Nephron progenitor cell (in vitro differentiated cells): ENCODE measurements at places on chromosomes 1 and 21.

GRCh38 chr1:66291531-66291864 is 242.5 kb upstream of the SGIP1 start:
- peaks cover 7% of the 10 kb centered on the region for H3K27me3 ChIP-seq
- H3K27ac ChIP-seq: no peak overlapping the region
- H3K4me1 ChIP-seq: peaks cover 5% of the 10 kb centered on the region
- H3K36me3 ChIP-seq: no peaks in the 10 kb centered on the region

- peak; percentile 54 for DNase-seq
- H3K4me1 ChIP-seq: peaks cover 7% of the 10 kb centered on the region
- H3K36me3 ChIP-seq: no peaks in the 10 kb centered on the region
- no peak overlapping the region for H3K27ac ChIP-seq
- H3K4me3 ChIP-seq: no peak overlapping the region
- peaks cover 37% of the 10 kb centered on the region for H3K27me3 ChIP-seq
Observed at GRCh38 chr1:34460193-34460592, 283.5 kb downstream of the C1orf94 start.

DNA sequence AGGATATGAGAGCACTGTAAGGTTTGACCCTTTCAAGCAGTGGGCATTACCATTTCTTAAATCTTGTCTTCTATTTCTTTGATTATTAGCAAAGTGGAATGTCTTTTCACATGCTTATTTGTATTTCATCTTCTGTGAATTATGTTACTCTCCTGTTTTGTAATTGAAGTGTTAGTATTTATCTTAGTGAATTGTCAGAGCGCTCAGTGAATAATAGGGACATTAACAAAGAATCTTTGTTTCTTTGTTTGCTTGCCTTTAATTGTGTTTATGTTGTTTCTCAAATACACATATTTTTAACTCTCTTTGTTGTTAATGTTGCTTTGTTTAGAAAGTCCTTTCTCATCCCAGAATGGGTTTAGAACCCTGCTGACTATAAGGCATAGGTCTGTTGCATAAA is 259.3 kb downstream of the RRAGC start:
- no peak overlapping the region for H3K27ac ChIP-seq
- DNase-seq: no peak
- peaks cover 51% of the 10 kb centered on the region for H3K27me3 ChIP-seq

GRCh38 chr1:116359060-116359830 is 13.8 kb upstream of the ATP1A1 start:
- no peaks in the 10 kb centered on the region for H3K36me3 ChIP-seq
- no peak overlapping the region for H3K4me3 ChIP-seq
- H3K27ac ChIP-seq: no peak overlapping the region
- H3K27me3 ChIP-seq: peaks cover 5% of the 10 kb centered on the region
- DNase-seq: no peak
- H3K4me1 ChIP-seq: no peaks in the 10 kb centered on the region

- no peak for DNase-seq
- H3K4me3 ChIP-seq: peak overlapping the region; percentile 79
- H3K27me3 ChIP-seq: peaks cover 74% of the 10 kb centered on the region
- peaks cover 5% of the 10 kb centered on the region for H3K4me1 ChIP-seq
Observed at GRCh38 chr1:42381280-42381673, 685 bp downstream of the RIMKLA start.

- peaks cover 40% of the 10 kb centered on the region for H3K36me3 ChIP-seq
- H3K4me1 ChIP-seq: peaks cover 7% of the 10 kb centered on the region
- DNase-seq: no peak
- no peaks in the 10 kb centered on the region for H3K27me3 ChIP-seq
- H3K27ac ChIP-seq: no peak overlapping the region
- no peak overlapping the region for H3K4me3 ChIP-seq
Observed at GRCh38 chr1:178818416-178818815, 52.5 kb downstream of the ANGPTL1 start.

- no peaks in the 10 kb centered on the region for H3K36me3 ChIP-seq
- peaks cover 52% of the 10 kb centered on the region for H3K27me3 ChIP-seq
- peaks cover 54% of the 10 kb centered on the region for H3K4me1 ChIP-seq
- peak overlapping the region; percentile 53 for H3K4me3 ChIP-seq
Observed at GRCh38 chr1:24317956-24318614, 1.1 kb upstream of the GRHL3 start.

DNA sequence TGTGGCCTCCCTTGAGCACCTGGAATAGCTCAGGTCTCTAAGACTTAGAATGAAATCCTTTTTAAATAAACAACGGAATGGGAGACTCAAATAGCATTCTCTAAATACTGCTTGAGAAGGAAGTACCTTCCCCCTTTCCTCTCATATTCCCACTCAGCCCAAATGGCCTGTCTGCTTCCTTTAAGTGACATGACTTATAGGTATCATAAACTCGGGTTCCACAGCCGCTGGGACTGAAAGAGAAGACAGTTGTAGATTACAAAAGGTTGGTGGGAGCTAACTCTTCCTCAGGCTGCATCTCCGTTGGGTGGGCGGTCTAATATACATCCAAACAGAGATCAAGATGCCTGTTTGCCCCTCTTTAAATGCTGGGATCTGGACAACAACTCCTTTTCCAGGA is 1.2 kb upstream of the HMCN1 start:
- peak overlapping the region; percentile 98 for H3K27ac ChIP-seq
- peaks cover 29% of the 10 kb centered on the region for H3K36me3 ChIP-seq
- H3K4me3 ChIP-seq: peak overlapping the region; percentile 94
- peaks cover 4% of the 10 kb centered on the region for H3K27me3 ChIP-seq
- DNase-seq: peak; percentile 35

DNA sequence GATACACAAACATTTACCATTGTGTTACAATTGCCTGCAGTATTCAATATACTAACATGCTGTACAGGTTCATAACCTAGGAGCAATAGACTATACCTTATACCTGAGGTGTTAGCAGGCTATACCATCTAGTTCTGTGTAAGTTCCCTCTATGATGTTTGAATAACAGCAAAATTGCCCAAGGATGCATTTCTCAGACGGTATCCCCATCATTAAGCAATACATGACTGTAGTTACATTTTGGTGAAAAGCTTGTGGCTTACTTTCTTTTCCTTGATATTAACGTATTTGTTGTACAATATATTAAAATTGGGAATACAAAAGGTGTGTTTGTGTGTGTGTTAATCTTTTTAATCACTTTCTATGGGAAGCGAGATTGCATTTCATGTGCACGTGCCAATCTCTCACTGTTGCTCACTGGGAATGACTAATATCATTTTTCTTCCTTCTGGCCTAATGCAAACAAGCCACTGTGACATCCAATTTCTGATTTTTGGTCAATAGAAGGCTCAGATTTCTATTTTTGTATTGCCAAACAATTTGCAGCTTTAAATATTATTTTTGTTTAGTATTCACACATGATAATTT is 36.7 kb upstream of the WLS start:
- no peaks in the 10 kb centered on the region for H3K4me1 ChIP-seq
- no peaks in the 10 kb centered on the region for H3K36me3 ChIP-seq
- peaks cover 3% of the 10 kb centered on the region for H3K27me3 ChIP-seq

- H3K4me1 ChIP-seq: peaks cover 46% of the 10 kb centered on the region
- H3K36me3 ChIP-seq: no peaks in the 10 kb centered on the region
- peak overlapping the region; percentile 26 for H3K4me3 ChIP-seq
- H3K27me3 ChIP-seq: peaks cover 2% of the 10 kb centered on the region
Observed at GRCh38 chr1:64248065-64248464, 44.6 kb downstream of the UBE2U start.

DNA sequence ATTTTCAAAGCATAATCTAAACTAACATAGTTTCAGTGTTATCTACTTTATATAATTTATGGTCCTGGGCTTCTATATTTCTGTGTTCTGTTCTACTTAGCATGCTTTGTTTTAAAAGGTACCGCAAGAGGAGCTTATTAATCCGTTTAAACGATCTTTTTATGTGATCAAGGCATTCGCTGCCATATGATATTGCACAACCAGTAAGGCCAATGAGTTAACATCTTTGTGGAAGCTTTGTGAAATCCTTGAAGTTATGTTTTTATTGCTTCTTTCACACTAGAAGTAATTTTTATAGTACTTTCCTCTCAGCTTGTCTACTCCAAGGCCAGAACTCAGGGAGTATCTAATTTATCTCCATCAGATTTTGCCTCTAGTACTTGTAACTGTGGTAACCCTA is 8.9 kb downstream of the LRRC8C start:
- no peaks in the 10 kb centered on the region for H3K27me3 ChIP-seq
- no peak for DNase-seq
- no peaks in the 10 kb centered on the region for H3K4me1 ChIP-seq
- H3K36me3 ChIP-seq: peaks cover 11% of the 10 kb centered on the region
- H3K27ac ChIP-seq: no peak overlapping the region

DNA sequence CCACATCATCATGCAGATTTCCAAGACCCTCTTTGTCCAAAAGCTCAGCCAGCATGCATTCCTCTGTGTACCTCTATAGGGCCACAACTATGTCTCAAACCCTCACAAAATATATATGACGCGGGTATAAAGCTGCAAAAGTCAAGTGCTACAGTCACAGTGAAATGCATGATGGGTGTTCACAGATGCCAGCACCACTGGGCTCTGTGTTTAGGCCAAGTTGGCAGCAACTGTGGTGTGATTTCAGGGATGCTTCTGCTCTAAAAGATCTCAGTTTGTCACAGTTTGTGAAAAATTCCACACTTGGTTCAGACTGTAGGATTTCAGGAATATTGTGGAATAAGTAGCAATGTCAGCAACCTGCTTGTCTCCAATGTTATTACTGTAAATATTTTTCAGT is 23.9 kb upstream of the SELP start:
- H3K36me3 ChIP-seq: no peaks in the 10 kb centered on the region
- no peak overlapping the region for H3K4me3 ChIP-seq
- peaks cover 5% of the 10 kb centered on the region for H3K27me3 ChIP-seq
